ENCODE measurements at places on chromosomes 12 and 14.

DNA sequence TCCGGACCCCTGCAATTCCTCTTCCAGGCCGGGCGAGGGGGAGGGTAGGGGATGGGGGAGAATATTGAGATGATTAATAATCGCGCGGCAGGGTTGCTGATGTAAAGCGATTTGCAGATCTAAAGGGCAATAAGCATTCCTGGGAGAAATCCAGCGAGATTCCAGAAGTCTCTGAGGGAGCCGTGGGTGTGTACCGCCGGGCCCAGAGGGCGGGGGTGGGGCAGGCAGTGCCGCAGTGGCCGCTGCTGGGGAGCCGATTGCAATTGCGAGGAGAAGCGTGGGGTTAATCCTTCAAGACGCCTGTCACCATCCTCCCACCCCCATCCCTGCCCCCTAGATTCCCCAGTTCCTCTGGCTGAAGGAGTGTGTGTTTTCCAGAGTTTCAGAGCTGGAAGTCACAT, 16.4 kb downstream of the FOS start:
- no peak for DNase-seq

- DNase-seq: no peak
These were observed 60.4 kb upstream of the DUSP6 start for GRCh38 chr12:89412665-89413064.

- no peak for DNase-seq
These were observed 44.5 kb downstream of the PSMA6 start for GRCh38 chr14:35336494-35337268.

DNA sequence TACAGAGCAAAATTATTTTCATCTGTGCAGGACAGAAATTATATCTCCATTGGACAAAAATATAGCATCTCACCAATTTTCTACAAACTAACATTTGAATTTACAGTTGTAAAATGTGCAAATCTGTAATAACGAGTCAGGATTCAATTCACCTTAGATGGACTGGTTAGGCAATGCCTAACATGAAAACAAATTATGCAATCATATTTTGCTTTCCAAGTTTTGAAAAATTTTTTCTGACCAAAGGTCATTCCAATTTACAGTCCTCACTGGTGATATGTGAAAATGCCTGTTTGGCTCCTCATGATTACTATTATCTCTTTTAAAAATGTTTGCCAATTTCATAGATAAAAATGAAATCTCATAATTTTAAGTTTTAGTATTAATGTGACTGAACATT, 6.5 kb upstream of the CPM start:
- no peak for DNase-seq

DNA sequence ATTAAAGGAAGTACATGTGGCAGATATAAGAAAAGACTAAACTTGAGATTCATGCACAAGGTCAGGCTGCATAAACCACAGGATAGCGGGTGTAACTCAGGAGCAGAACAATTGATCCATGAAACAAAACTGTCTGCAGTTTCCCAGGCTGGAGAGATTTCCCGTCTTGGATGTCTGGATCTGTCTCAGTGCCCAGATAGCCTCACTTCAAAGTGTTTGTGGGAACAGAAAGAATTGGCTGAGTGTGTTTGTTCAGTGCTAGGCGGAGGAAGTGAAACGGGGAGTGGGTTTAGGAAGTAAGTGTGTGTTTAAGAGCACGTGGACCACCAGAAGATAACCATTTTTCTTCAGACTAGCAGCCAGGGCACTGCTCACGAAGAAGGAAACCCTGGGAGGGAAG, 1.4 kb upstream of the RNASE10 start:
- no peak for DNase-seq

GRCh38 chr14:85313560-85314207, 216.3 kb upstream of the FLRT2 start:
- no peak for DNase-seq

DNA sequence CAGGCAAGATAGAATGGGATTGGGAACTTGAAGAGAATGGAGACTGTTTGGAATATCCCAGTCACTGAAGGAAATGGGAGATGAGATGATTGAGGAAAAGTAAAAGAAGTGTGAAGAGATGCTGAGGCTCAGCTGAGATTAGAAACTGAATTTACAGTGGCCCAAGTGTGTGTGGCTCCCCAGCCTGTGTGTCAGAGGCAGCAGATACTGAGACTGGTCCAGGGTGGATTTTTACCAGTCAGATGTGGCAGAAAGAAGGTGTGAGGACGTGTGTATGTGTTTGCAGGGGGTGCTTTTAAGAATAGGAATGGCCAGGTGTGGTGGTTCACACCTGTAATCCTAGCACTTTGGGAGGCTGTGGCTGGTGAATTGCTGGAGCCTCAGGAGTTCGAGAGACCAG, 42.9 kb downstream of the PRKCH start:
- DNase-seq: no peak

DNA sequence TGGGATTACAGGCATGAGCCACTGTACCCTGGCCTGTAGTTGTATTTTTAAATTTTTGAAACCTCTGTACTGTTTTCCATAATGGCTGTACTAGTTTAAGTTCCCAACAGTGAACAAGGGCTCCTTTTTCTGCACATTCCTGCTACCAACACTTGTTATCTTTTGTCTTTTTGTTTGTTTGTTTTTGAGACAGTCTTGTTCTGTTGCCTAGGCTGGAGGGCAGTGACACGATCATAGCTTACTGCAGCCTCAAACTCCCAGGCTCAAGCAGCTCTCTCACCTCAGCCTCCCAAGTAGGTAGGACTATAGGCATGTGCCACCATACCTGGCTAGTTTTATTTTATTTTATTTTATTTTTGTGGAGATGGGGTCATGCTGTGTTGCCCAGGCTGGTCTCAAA, 23.0 kb downstream of the BRMS1L start:
- no peak for DNase-seq

DNA sequence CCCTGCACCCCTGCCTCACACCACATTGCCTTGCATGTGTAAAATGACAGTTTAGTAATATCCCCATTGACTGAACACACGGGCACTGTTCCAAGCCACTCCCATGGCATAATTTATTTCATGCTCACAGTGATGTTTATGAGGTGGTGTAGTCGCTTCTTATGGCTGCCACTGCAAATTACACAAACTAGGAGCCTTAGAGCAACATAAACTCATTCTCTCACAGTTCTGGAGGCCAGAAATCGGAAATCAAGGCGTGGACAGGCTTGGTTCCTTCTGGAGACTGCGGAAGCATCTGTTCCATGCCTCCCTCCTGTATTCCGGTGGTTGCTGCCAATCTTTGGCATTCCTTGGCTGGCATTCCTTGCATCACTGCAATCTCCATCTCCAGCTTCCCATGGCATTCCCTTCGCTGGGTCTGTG, 97.3 kb downstream of the RIN3 start:
- DNase-seq: no peak

Measured in stimulated activated CD8-positive, alpha-beta memory T cell treated with anti-CD3 and anti-CD28 coated beads, Interleukin-4, amount 100 ng/mL, for 4 hours (primary cell).